ENCODE measurements at places on chromosomes 4 and X.

DNA sequence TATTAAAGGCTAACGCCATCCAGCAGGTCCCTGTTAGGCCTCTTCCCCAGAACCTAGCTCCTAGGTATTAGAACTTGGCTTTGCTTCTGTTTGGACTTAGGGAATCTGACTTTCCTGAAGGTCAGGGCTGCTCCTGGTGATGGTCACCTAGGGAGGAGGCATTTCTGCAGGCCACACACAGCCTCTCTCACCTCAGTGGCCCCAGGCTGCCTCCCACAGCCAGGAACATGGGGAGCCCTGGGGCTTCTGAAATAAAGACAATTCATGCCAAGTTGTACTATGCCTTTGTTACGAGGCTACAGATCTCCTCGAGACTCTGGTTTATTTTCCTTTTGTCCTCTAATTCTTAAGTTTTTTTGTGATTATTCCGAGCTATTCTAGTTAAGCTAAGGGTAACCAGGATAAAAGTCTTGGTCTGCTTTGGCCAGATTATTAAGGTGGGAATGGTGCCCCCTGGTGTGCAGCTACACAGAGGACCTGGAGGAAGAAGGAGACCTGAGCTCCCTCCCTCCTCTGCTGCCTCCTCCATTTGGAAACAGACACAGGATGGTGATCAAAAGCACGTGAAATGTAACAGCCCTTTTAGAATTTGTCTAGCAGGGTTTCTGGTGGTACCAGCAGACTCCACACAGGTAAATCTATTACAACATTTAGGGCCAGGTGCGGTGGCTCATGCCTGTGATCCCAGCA lies 131.0 kb downstream of the DCLK2 start:
- DNase-seq = no peak

DNA sequence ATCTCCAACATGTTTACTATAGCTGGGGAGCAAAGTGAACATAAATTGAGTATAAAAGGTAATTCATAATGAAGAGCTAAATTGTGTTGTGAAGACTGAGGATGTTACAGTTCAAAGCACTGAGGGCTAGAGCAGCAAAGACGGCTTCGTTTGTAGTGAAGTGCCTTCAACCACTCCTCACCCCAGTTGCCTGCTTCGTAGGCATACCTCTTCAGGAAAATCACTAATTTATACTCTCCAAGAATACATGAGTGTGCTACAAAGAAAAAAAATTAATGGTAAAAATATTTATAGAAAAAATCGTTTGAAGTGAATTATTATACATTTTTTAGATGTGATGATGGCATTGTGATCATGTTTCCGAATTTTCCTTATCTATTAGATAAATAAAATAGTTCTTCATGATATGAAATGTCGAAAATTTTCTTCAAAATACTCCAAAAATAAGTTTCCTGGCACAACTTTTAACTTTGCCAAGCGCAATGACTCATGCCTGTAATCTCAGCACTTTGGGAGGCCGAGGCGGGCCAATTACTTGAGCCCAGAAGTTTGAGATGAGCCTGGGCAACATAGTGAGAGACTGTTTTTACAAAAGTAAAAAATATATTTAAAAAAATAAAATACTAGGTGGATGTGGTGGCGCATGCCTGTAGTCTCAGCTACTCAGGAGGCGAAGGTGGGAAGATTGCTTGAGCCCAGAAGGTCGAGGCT lies 41.6 kb downstream of the ZFP42 start:
- DNase-seq = no peak

GRCh38 chrX:1392376-1393068 lies 609 bp upstream of the SLC25A6 start:
- DNase-seq = peak; percentile 87

DNA sequence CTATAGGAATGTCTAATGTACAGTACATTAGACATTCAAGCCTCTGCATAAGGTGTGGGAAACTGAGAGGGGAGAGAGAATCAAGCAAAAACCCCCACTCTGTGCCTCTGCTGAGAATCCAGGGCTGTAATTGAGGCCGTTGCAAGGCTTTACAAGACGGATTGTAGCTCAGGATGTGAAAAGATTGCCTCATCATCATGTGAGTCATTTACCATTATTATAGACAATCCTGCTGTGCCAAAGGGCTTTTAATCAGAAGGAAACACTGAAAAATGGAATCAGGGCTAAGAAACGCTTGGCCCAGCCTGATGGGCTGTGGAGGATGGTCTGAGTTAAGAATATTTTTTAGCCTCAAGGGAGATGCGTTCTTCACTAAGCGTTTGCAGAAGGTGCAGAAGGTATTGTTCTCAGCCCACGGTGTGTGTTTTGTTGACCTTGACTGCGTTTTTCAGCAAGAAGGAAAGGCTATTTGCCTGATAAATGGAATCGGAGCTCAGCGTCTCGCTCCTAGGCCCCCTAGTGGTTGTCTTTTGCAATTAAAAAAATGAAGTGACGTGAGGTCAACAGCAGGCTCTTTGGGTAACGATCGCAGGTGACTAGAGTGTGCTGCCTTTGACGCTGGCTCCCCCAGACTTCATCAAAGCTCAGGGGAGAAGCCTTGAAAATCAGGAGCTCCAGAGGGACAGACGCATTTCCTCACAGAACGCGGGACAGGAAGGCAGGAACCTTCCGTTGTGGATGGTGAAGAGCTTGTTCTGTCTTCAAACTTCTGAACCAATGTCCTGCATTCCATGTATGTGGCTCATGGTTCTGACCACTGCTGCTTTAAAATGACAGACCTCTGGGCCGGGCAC lies 18.1 kb upstream of the CHRNA9 start:
- no peak for DNase-seq

DNA sequence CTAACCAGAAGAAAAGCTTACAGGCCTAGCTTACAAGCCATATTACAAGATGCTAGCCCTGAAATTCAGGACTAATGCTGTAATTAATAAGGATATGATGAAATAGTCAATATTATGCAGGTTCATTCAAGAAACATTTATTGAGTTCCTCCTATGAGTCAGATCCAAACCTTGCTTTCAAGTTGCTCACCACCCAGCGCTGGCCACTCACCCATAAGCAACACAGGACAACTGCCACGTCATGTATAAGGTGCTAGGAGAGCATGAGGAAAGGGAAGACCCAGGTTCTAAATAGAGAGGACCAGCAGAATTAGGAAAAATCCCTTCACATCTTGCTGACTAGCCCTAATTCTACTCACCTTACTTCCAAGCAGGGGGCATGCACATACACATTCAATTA lies 23.3 kb downstream of the MAML3 start:
- DNase-seq = no peak

DNA sequence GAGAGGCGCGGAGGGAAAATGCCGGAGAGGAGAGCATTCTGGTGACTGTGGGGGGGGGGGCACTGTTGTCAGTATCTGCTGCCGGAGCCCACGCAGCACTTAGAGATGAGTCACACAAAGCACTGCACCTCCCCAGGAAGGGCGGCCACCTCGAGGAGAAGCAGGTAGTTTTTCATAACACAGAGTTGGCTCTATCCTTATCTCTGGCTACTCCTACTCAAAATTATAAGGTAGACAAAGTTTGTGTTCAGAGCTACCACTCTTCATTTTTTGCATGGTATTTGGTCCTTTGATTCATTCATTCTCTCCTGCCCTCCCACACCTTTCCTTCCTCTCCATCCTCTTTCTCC lies 76.2 kb upstream of the SCOC start:
- no peak for DNase-seq

GRCh38 chr4:17721496-17722355 lies 59.7 kb downstream of the FAM184B start:
- DNase-seq = no peak

DNA sequence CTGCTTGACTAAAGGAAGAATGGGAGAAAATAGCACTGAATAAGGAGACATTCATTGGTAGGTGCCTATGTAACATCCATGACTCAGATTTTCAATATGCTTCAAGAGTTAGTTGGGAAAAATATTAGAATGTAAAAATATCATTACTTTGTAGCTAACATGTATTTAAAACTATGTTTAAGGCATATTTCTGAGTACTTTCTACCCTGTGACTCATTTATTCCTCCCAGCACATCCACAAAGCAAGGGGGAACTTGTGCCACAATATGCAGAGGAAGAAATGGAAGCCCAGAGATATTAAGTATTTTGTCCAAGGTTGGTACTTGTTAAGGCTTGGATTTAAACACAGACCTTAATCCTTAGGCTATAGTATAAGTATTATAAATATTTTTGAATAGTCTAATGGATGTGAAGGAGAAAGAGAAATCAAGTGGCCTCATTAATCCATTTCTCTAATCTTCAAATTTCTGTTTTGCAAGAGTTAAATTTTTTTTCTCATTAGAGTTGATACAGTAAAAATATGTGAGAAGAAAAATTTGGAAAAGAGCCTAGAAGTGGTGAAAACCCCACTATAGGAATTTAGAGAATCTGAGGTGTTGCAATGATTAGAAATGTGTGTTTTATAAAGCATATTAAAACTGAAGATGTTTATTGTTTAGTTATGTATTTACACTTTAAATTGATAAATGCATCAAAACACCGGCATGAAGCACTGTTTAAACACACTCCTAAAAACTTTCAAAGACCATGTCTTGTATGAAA lies 149.3 kb upstream of the GYPA start:
- DNase-seq = no peak

GRCh38 chr4:39732728-39733127 lies 34.8 kb downstream of the UBE2K start:
- no peak for DNase-seq

- DNase-seq = no peak
Measured at GRCh38 chr4:47862297-47862696, 24.4 kb upstream of the CORIN start.

DNA sequence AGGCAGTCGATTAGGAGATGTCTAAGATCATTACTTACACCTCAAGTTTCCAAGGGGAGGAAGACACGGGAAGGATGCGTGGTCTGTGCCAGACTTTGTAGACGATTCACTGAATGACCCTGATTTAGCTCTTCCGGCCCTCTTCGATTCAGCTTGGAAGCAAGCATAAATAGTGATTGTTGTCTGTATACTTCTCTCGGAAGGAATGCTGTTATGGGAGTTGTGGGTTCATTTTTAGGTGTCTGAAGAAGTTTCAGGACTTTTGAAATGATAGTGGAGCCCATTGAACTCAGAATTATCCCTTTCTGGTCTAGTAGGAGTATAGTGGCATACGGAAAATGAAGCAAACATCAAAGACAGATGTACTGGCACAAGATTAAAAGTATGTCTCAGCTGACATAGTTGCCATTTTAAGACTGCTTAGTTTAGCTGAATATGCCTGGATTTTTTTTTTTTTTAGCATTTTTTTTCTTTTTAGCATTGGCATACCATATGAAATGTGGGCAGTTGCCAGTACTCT lies 1.0 kb upstream of the ANKRD17 start:
- no peak for DNase-seq

DNA sequence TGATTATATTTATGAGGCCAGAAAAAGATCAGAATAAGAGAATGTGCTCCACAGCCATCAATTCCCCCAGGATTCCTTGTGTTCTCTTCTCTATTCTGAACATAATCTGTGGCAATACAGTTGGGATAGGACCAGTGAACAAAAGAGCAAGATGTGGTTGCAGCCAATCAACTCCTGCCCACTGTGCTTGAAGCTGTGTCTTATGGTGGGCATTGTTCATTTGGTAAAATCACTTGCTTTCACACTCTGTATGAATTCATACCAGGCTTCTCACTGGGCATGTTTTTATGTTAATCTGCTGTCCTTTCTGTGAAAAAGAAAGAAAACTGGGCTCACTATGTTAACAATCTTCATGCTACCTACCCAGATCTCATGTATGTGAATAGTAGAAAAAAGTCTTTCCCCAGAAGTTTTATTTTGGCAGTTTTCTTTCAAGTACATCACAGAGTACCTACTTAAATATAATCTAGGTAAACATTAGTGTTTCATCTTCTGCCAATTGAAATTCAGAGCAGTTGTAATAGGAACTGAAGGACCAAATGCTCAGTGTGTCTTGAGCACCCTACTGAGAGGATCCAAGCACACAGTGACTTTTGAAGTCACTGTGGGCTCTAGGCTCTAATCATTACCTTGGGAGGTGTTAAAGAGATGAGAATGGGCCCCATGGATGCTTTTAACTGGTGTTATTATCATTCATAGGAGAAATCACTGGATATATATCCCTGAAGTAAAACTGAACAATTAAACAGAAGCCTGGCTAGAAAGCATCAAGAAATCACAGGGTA lies 429.2 kb upstream of the TRAM1L1 start:
- no peak for DNase-seq

- no peak for DNase-seq
Measured at GRCh38 chr4:134551348-134551747, 349.8 kb upstream of the PABPC4L start.

GRCh38 chr4:38169524-38169923 lies 209.3 kb downstream of the PTTG2 start:
- no peak for DNase-seq

DNA sequence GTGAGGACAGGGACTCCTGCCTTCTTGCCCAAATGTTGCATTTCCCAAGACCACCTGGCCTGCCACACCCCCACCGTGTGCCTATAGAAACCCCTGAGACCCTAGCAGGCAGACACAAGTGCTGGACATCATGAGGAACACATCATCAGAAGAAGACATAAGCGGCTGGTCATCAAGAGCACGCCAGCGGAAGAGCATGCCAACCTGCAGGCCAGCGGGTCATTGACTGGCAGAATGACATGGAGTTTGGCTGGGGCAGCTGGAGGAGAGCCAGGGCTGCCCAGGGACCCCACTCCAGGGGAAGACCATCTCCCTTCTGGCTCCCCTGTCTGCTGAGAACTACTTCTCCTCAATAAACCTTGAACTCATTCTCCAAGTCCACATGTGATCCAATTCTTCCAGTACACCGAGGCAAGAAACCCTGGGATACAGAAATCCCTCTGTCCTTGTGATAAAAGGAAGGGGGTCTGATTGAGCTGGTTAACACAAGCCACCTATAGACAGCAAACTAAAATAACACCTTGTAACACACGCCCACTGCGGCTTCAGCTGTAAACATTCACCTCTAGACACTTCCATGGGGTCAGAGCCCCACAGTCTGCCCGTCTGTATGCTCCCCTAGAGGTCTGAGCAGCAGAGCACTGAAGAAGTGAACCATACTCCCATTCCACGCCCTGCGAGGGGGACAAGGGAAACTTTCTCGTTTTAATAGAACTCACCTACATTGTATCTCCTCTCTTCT lies 164.8 kb upstream of the EMCN start:
- DNase-seq = no peak

GRCh38 chrX:135985973-135986310 lies 707 bp downstream of the SLC9A6 start:
- no peak for DNase-seq

- no peak for DNase-seq
Measured at GRCh38 chrX:29545878-29546277, 669.5 kb upstream of the MAGEB2 start.

- DNase-seq = peak; percentile 80
Measured at GRCh38 chrX:68894513-68895340, 65.9 kb downstream of the EFNB1 start.

DNA sequence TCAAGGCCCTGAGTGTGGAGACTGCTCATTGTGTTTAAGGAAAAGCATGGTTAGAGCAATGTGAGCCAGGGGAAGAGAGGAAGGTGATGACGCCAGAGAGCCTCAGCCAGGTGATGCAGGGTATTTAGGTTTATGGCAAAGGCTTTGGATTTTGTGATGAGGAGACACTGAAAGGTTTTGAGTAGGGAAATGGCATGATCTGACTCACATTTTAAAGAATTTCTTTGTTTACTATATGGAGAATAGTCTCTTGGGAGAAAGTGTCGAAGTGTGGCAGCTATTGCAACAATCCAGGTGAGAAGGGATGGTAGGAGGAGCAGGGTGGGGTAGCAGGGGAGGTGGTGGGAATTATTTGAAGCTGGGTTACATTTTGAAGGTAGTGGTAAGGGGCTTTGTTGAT lies 293.4 kb upstream of the IGFBP7 start:
- DNase-seq = no peak
